Cerebellum (tissue), 4 donors: ENCODE measurements at places on chromosomes 16 and 17.

- peak; percentile 75 for DNase-seq
These were observed 1.0 kb downstream of the EEF2K start for GRCh38 chr16:22206842-22207714.

- DNase-seq = no peak
These were observed 116.5 kb upstream of the ADAMTS18 start for GRCh38 chr16:77551357-77551756.

GRCh38 chr16:12079412-12079965 is 103.0 kb downstream of the SNX29 start:
- no peak for DNase-seq

DNA sequence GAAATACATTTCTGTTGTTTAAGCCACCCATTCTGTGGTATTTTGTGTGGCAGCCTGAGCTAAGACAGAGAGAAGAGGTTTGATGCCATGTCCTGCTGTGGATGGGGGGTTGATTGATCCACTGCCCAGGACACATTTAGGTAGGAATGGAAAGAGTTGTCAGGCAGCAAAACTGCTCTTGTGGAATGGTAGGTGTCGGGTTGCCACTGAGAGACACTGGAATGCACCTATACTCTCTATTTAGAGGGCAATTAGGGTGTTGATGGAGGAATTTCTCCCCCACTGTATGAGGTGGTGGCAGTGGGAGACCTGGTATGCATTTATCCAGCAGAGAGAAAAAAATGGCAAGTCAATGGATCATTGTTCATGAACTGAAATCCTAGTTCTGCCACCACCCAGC is 30.9 kb downstream of the CBLN1 start:
- no peak for DNase-seq

DNA sequence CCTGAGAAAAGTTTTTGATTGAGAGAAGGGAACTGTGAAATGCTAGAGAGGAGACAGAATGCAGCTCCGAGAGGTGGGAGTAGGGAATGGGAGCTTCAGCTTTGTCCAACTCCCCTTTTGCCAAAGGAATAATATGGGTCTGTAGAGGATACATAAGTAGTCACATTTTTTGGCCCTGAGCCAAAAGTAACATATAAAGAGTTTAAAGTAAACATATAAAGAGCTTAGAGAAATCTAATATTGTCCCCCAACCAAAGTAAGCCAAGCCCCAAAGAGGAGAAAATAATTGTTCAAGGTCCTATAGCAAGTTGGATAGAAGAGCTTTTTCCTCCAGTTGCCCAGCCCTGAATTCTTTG is 215.1 kb downstream of the TMEM114 start:
- no peak for DNase-seq

- DNase-seq = no peak
These were observed 10.4 kb downstream of the MILR1 start for GRCh38 chr17:64459284-64459747.

DNA sequence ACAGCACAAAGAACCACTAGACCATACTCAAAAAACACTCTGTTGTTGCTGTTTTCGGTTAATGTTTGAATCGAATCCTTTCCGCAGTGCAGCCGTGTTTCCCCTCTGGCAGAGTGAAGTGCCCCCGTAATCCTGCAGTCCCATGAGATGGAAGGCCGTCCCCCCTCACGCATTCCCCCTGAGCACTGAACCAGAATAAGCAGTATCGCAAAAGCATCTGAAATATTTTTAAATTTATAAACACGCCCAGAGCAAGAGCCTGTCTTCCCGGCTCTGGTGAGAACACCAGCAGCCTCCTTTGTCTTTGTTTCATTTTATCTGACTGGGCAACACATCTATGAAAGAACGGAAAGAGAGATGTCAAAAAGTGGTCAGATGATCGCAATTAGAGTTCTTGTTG is 121.0 kb upstream of the ADAMTS18 start:
- DNase-seq = no peak

- DNase-seq = no peak
These were observed 19.8 kb downstream of the SPHK1 start for GRCh38 chr17:76404256-76404655.

GRCh38 chr16:4377573-4378154 is 6.0 kb downstream of the VASN start:
- peak; percentile 26 for DNase-seq

DNA sequence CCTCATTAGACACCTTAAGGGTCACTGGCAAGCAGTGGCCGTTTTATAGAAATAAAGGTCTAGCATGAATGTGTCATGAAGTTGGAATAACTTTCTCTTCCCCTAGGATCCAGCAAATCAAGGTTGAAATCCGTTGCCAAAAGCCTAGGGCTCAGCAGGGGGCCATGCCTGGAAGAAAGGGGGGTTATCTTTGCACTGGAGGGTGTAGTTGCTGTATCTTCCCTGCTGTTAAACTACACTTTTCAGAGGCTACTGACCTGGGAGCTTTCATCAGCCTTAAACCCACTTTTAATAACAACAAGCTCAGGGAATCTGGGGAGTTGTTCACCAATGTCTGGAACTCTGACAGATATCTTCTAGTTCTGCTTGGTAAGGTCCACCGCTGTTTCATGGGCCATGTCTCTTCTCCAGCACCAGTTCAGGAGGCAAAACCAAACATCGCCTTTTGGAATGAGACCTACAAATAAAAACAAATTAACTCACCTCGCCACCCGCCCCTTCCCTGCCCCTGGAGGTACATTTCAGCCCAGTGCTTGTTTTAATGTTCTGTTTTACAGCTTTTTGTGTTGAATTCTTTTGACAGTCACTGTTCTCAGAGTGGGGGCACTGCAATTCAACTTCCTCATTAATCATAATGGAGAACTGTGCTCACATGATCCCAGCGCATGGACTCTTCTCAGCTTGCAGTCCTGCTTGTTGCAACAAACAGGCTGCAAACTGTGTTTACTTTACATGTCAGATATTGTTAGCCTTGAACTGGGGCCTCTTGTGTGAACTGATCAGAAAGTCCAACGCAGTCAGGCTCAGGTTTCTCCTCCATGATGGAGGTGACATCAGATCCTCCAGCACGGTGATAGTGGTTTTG is 508.7 kb downstream of the KCNJ2 start:
- DNase-seq = no peak

- DNase-seq = no peak
These were observed 13.8 kb upstream of the BCAR1 start for GRCh38 chr16:75264999-75265910.

- DNase-seq = no peak
These were observed 395.5 kb downstream of the TMEM114 start for GRCh38 chr16:8194794-8195193.

GRCh38 chr17:81044764-81045589 is 10.0 kb downstream of the BAIAP2 start:
- DNase-seq = peak; percentile 74

DNA sequence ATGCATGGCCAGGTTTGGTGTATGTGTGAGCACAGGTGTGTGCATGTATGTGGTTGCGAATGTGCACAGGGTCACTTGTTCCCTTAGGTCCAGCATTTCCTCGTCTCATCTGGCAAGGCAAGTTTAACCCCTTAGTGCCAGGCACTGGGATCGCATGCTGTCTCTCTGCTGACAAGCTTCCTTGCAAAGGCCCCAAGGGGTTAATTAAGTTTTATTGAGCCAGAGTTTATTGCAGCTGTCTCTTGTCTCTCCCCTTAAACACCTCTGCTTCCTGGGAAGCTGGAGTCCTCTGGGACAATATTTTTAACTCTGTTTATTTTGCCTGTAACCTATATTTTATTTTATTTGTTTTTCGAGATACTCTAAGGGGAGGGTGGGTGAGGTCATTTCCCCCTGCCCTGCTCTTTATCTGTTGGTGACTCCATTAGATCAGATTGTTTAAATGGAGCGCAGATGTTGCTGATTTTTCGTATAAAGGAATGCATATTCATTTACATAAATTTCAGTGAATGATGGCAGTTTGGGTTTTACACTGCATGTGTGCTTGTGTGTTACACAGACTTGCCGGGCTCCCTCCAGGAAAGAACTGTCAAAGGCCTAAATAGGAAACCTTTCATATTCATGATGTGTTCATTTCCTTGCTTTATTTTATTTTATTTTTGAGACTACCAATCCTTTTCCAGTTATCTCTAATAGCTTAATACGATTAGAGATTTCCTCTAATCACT is 99.7 kb downstream of the CBLN1 start:
- no peak for DNase-seq
